ENCODE measurements at places on chromosomes 12 and 14.

- DNase-seq = peak; percentile 91
Measured at GRCh38 chr12:123062681-123063486, 82.4 kb downstream of the ARL6IP4 start.

DNA sequence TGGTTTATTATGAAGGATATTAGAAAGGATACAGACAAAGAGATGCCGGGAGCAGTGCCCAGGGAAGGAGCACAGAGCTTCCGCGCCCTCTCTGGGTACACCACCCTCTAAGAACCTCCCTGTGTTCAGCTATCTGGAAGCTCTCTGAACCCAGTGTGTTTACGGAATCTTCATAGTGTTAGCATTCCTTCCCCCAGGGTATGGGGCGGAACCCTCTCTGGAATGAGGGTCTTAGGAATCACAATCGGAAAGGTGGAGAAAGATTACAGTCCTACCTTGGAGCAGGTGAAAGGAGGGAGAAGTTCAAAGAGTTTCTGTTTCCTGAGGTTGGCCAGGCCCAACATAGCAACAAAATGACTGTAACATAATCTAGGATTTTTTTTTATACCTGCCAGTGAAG, 6.8 kb upstream of the NUDT4 start:
- no peak for DNase-seq

DNA sequence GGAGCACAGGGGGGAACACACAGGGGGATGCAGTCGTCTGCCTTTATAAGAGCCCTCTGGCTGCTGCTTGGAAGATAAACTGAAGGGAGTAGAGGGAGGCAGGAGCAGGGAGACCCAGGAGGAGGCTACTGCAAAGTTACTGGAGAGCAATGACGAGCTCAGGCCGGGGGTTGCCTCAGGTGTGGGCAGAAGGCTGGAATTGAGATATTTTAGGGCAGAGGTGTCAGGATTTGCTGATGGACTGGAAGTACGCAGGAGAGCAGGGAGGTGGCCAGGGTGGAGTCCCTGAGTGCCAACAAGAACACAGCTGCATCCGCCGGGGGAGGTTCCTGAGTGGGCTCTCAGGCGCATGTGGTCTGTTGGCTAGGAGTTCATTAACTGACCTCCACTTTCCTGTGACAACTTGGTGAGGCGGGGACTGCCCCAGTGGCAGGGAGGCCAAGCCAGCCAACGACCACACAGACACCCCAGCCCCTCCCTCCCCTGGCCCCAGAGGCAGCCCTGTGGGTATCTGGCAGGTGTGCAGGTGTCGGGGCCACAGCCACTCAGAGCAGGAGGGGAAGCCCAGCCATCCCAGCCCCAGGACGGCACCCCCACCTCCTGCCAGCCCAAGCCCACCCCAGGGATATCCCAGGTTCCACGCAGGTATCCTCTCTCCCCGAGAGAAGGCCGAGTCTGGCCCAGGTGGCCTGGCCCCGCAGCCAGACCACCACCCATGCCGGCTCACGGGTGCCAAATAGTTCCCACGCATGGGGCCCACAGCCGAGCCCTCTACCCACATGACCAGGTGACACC, 85.4 kb downstream of the NCOR2 start:
- no peak for DNase-seq

DNA sequence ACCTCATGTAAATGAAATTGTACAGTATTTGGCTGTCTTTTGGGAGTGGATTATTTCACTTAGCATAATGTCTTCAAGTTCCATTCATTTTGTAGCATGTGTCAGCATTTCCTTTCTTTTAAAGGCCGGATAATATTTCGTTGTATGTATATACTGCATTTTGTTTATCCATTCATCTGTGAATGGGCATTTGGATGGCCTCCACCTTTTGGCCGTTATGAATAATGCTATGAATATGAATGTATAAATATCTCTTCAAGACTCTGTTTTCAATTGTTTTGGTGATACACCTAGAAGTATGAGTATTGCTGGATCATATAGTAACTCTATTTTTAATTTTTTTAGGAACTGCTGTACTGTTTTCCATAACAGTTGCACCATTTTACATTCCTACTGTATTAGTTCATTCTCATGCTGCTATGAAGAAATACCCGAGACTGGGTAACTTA, 164.9 kb downstream of the DYRK2 start:
- DNase-seq = no peak

GRCh38 chr14:58637040-58637390, 747 bp upstream of the DACT1 start:
- peak; percentile 59 for DNase-seq
